ENCODE measurements at places on chromosomes 6 and 20.

- DNase-seq: no peak
Observed at GRCh38 chr6:28802417-28803336, 121.1 kb downstream of the TRIM27 start.

- DNase-seq: no peak
Observed at GRCh38 chr6:16749516-16750485, 11.5 kb downstream of the ATXN1 start.

DNA sequence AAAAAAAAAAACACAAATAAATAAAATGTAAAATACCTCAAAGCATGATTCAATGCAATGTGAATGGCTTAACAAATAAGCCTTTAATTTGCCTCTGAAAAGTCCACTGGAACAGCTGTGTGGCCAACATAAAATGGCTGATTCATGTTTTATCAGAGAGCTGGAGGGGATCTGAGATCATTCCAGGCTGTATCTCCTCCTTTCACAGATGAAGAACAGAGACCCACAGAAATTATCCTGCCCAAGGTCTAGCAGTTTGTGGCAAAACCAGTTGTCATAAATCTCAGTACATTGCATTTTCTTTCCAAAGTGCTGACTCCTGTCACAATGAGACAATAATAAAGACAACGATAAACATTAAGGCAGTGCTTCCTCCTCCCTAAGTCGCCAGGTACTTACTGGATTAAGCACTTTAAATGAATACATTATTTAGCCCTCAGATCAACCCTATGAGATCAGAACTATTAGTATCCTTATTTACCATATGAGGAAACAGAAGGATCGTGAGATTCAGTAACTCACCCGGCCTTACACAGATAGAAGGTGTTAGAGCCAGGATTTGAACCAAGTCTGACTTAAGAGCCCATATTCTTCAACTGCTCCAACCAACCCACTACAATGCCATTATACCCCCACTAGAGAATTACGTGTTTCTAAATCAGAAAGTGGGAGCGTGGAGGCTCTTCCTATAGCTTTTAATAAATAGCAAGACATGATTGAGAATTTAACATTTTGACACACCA is 118.3 kb downstream of the KIF13A start:
- DNase-seq: no peak

GRCh38 chr6:69026243-69026642 is 391.2 kb downstream of the ADGRB3 start:
- no peak for DNase-seq

DNA sequence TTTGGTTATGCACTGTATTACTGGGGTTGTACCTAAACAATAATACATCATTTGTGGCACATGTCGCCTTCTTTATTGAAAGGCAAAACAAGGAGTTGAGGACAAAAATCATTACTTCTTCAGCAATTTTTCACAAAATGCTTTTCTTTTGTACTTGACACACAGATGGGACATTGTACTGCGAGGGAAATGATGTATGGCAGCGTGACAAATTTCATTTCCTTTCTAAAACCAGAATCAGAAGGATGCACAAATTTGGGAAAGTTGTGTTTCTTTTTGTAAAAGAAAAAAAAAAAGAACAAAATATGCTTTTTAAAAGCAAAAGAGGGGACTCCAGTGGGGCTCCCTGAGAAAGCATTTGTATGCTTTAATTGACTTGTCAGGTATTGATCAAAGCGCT is 394.0 kb upstream of the SLC35B3 start:
- no peak for DNase-seq

DNA sequence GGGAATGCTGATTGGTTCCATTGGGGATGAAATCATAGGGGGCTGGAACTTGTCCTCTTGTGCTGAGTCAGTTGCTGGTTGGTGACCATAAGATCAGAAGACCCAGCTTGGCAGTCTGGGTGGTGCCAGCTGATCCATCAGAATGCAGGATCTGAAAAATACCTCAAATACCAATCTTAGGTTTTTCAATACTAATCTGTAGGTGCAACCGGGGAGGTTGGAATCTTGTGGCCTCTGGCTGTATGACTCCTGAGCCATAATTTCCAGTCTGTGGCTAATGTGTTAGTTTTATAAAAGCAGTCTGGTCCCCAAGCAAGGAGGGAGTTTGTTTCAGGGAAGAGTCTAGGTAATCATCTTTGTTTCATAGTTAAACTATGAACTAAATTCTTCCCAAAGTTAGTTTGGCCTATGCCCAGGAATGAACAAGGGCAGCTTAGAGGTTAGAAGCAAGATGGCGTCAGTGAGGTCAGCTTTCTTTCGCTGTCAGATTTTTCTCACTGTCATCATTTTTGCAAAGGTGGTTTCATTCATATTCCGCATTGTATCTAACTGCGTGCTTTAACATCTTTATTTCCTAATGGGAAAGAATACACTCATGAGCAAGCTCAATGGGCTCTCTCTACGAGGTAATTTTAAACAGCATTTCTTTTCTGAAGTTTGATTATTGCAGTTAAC is 2.0 kb downstream of the ARMH2 start:
- DNase-seq: no peak

DNA sequence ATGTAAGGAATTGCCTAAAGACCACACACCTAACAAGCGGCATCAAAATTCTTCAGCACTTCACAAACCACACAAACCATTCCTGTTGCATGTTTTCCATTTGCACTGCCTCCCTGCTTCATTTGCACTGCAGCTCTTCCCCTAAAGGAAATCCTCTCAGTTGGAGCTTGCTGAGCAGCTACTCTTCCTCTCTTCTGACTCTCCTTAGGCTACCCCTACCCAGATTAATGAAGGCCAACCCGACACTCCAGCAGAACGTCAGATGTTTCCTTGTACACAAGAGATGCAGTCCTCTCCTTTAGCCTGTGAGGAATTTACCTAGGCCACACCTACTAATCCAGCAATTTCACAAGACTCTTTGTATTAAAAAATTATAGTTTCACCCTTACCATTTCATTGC is 8.1 kb downstream of the BEND6 start:
- DNase-seq: no peak

DNA sequence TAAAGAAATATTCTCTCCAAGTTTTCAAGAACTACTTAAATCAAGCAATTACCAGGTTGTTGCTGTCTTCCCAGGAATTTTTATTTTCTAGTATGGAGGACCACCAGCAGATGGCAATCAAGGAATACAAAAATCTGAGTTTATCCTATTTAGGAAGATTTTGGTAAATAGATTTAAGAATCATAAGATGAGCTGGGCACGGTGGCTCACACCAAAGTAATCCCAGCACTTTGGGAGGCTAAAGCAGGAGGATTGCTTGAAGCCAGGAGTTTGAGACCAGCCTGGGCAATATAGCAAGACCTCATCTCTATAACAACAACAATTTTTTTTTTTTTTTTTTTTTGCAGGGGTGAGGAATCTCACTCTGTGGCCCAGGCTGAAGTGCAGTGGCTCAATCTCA is 19.3 kb upstream of the SEC63 start:
- DNase-seq: no peak

DNA sequence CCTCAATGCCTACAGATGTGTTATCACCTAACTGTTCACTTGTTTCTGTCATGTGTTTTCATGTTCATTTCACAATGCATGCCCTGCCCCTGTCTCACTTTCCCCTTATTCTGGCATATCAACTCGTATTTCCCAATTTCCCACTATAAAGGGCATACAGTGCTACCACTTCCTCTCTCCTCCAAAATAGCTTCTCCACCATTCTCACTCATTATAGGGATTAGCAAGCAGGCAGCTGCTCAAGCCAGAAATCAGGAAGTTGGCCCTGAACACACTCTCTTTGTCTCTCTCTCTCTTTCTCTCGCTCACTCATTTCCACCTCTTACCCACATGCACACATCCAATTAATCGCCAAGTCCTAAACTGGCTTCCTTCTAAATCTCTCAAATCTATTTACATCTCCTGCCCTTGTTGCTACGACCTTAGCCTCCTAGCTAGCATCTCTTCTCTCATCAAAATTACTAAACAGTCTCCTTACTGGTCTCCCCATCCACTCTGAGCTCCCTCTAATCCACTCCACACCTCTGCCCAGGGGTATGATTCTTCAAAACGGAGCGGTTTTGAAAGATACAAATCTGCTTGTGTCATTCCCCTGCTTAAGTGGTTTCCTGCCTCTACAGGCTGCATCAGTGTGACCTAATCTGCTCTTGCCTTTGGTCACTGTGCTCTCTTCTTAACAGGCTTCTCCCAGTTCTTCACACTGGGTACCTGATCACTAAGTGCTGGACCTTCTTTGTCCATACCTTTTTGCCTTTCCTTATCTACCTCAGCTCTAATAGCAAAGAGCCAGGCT is 196.2 kb downstream of the BTBD9 start:
- DNase-seq: no peak

- no peak for DNase-seq
Observed at GRCh38 chr6:29675561-29675960, 5.4 kb downstream of the ZFP57 start.

DNA sequence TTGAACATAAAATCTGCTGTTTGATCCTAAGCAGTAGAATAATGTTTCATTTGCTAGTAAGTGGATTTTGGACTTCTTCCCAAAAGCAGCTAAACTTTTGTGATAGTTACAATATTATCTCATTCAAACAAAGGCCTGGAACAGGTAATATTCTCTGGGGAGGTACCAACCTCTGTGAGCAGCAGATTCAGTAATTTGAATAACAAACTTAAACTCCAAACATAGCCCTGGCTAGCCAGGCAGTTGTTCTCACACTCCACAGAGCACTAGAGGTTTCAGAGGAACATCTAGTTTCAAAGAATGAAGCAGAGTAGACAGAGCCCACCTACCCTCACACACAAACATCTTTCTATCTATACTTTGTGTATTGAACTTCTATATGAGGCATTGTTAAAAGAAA is 40.9 kb downstream of the LGSN start:
- DNase-seq: no peak

GRCh38 chr6:132380358-132381029 is 20.8 kb downstream of the MOXD1 start:
- DNase-seq: no peak

- no peak for DNase-seq
Observed at GRCh38 chr20:49501917-49502316, 19.4 kb upstream of the KCNB1 start.

DNA sequence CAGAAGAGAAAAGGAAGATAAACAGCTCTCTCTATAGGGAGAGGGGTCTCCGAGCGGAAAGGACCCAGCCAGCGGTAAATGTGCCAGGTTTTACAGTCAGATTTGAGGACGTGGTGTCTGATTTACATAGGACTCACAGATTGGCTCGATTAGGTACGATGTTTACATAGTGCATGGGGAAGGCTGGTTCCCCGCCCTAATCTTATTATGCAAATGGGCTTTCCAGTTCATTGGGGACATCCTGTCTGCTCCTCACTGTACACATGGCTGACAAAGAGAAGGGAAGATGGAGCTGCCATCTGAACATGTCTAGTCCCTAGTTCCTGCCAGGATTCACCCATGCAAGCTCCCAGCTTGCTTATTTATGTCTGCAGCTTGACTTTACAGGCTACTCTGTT is 119.9 kb downstream of the RNF144B start:
- no peak for DNase-seq

GRCh38 chr6:18021166-18021850 is 33.9 kb upstream of the KIF13A start:
- DNase-seq: no peak

- DNase-seq: no peak
Observed at GRCh38 chr6:33785778-33786177, 3.2 kb downstream of the LEMD2 start.

DNA sequence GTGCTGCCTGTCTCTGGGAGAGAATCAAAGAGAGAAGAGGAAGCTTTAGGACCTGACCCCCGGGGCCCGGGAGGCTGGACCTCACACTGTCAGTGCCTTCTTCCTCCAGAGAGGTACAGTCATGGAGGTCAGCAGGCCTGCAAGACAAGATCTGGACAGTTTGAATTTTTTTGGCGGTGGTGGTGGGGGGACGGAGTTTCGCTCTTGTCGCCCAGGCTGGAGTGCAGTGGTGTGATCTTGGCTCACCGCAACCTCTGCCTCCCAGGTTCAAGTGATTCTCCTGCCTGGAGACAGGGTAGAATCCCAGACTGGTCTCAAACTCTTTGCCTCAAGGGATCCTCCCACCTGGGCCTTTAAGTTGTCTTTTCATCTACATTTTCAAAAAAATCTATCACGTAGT is 34.4 kb downstream of the NR2E1 start:
- DNase-seq: no peak

- DNase-seq: no peak
Observed at GRCh38 chr20:41956338-41957074, 338.3 kb upstream of the CHD6 start.

DNA sequence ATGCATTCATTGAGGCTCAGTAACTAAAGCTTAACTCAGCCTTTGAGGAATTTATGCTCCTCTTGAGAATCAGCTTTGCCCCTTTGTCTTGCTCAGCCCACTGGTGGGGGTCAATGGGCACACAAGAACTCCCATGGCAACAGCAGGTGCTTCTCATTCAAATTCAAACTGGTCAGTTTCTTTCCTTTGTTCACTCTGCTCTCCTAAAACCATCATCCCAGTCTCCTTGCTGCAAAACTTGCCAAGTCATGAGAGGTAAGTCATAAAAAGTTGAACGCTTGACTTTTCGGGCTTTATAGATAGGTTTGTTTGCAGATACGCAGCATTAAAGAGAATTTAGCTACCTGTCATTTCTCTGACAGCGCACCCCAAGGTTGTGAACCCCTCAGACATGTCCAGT is 146.8 kb downstream of the TFAP2A start:
- no peak for DNase-seq

GRCh38 chr20:62219992-62220665 is at the start of gene HRH3:
HRH3 (minus strand) TSS chr20:62220278; CDS start chr20:62219970, 308 bp downstream.
- peak; percentile 10 for DNase-seq

GRCh38 chr6:132368916-132369481 is 32.3 kb downstream of the MOXD1 start:
- DNase-seq: no peak

- DNase-seq: no peak
Observed at GRCh38 chr6:127518191-127518709, 885 bp downstream of the MTCL3 start.

GRCh38 chr6:19873031-19873430 is 35.9 kb downstream of the ID4 start:
- DNase-seq: no peak

GRCh38 chr20:32327087-32327681 is 30.9 kb upstream of the ASXL1 start:
- DNase-seq: no peak

DNA sequence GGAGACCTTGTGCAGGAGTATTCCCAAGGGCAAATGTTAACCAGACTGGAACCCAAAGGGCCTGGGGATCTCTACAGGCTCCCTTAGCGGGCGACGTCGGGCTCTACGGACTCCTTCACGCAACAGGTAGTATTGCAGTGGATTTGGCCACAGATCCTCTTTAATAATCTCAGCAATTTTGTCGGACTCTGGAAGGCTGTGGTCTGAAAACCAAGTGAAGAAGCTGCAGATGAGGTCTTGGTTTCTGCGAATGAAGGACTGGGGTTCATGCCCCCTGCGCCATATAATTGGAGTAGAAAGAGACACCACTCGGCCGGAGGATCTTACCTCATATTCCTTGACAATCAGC is 1.3 kb downstream of the TSPYL1 start:
- no peak for DNase-seq
